ENCODE measurements at places on chromosomes 5 and 9.

DNA sequence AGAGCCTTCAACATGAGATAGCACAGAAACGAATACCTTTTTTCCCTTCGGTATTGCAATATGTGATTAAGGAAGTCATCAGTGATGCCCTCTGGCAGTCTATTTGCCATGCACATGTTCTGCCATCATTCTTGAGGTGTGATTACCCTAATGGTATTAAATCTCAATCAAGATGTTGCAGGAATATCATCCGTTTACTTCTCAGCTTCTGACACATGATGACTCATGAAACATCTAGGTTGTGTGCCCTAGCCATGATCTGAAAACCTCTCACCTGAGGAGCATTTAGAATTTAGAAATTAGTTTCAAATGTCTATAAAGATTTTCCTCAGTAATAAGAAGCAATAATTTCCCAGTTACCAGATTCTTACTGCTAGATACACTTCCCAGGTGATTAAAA is 209.1 kb downstream of the ADGRV1 start:
- DNase-seq, result no peak

GRCh38 chr5:143495821-143496275 is 92.4 kb upstream of the NR3C1 start:
- DNase-seq, result no peak

DNA sequence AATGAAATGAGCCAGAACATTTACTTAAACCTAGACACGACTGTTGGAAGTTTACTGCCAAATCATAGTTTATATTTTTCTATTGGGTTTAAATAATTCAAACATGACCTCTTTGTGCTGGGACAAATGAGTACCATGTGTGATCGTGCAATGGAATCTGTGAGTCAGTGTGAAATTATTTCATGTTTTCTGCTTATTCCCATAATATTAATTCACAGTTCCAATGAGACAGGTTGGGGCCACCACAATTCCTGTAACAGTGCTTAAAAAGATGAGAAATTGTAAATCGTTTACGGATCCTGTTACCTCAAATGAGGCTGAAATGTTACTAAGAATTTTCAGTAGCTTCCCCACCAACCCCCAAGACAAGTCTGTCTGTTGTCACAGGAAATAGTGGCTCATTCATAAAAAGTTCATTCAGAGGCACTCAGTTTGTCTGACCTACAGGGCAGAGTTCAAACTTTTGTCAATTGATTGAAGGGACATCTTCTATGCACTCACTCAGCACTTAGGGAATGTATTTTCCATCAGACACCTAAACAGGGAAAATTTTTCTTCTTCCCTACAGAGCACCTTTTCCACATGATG is 563.9 kb upstream of the ADAMTS16 start:
- no peak for DNase-seq

DNA sequence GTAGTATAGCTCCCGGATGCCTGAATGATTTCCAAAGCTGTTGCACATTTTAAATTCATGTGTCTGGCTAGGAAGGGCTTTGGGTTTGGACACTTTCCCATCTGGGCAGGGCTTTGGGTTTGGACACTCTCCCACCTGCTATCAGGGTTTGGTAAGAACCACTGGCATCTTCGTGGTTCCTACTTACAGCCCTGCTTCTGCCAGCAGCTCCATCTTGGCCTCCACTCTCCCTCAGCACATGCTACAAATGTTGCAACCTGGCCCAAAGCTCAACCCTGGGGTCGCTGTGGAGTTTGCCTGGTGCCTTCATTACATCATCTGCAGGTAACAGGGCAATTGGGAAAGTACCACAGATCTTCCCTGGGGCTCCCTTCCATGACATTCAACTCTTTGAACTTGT is 3.5 kb downstream of the TMCO6 start:
- DNase-seq, result no peak

DNA sequence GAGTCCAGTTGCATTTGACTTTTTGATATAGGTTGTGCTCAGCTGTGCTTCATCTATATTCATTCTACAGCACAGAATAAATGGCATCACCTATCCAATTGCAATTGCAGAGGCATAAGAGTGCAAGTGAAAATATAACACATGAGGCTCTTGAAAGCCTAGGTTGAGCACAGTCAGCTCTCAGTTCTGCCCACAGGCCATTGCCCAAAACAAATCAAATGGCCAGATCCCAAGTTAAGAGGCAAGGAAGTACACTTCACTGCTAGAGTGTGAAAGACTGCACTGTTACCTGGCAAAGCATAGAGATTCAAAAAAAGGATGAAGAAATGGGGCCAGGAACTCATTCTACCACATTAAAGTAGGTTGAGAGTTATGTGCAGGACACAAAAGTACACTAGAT is 305.5 kb upstream of the SEMA6A start:
- DNase-seq, result no peak

DNA sequence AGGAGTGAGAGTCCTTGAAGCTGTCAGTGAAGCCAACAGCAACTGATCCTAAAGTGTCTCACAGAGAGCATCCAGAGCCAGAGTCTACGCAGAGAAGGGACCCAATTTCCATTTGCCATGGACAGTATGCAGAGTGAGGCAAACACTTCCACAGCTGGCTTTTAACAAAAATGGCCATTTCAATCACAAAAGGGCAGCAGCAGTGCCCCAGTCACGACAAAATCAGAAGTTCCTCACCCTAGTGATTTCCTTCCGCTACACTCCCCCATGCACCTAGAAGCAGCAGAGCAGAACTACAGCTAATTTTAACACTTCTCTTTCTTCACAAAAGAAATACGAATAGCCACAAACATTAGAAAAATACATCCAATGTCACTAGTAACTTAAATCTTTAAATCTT is 27.9 kb downstream of the FBXW11 start:
- DNase-seq, result no peak

DNA sequence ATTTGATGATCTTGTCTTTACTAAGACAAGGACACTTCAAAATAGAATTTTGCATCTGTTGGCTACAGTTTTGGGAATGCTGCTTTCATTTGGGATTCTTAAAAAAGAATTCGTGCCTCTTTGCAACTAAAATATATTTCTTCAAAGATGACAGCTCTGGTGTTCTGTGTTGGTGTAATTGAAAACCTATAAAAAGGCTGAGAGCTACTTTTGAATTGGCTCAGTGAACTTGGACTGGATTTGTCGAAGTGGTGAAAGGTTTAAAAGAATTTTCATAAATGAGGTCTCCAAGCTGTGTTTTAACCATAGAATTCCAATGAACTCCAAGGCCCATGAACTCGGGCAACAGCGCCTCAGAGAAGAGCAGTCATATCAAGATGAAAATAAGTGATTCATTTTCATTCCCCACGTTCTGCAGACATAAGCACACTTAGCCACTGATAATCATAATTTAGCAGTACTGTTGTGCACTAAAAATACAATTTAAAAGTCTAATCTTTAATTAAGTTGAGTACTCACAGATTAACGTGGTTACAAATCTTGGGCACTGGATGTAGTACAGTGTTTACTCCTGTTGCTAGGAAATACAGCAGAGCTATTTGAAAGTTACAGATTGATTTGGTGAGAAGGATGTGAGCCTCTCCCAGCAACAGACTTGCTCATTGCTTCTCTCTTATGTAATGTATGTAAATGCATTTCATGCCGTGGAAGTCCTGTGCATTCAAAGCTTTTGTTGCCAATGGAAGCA is 10.9 kb downstream of the SNCAIP start:
- DNase-seq, result no peak

DNA sequence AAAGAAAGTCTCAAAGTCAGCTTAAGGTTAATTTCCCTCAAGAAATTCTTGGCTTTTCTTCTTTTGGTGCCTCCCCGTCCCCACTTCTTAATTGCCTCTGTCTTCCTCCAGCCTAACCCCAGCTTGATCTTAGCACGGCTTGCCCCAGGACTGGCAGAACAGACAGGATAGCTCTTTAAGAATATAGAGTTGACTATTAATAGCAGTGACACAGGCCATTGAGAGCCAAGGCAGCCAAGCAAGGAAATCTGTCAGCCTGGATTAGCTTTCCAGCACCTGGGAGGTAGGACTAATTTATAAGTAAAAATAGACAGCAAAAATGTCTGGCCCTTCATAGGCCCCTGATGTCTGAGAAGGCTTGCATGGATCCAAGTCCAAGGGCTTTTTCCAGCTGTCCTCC is 384.6 kb upstream of the SLC30A5 start:
- no peak for DNase-seq

DNA sequence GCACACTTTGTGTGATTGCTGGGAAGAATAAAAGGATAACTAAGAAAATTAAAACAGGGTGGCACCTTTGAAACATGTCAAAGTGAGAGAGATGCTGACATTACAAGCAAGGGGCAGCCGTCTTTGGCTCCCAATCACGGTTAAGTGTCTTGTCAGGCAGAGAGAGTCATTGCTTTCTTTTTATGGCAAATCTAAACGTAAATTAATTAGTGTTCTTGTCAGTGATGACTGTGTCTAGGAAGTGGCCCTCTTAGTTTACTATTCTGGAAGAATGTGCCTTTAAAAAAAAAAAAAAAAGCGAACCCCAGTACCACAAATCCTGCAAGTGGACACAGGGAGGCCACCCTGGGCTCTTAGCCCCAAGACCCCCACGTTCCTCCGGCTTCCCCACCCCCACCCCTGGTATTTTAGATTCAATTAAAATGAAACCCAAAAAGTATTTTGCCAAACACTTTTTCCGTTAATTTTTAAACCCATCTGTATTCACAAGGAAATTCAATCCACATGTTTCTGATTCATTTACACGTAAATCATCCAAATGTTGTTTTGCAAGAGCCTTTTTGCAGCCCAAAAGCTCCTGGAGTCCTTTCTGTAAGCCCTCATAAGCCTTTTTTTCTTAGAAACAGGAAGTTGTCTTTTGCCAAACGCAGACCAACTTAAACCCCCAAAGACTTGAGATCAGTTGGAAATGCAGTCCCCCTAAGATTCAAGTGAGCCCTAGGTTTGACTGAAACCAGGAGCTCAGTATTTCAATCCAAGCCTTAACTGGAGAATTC is 399.3 kb downstream of the EBF1 start:
- DNase-seq, result no peak

- no peak for DNase-seq
These were observed 8.0 kb upstream of the FCN2 start for GRCh38 chr9:134872482-134873231.

- DNase-seq, result no peak
These were observed 225.0 kb downstream of the ESM1 start for GRCh38 chr5:54760182-54760935.

GRCh38 chr9:87167582-87167981 is 220.3 kb upstream of the GAS1 start:
- no peak for DNase-seq

DNA sequence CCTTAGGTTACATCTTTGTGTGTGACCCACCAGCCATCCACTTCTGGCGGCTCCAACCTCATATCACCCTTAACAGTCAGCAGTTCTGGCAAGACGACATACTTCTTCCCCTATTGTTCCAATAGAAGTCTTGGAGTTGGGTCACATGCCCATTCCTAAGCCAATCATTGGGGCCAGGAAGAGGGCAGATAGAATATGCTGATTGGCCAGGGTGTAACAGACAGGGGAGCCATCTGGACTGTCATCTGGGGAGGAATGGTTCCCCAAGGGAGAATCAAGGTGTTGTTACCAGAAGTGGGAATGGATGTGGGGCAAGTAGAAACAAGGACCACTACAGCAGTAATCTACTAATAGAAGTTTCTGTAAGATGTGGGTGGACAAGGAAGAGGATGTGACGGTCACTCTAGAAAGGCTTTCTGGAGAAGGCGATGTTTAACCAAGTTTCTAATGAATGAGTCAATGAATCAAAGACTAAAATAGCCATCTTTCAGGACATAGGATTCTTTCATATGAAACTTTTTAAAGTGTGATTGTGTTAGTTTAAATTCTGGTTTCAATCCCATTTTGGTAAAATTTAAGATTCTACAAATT is 200.4 kb downstream of the ARHGAP26 start:
- no peak for DNase-seq

GRCh38 chr5:126732716-126733115 is 44.2 kb upstream of the LMNB1 start:
- DNase-seq, result no peak

DNA sequence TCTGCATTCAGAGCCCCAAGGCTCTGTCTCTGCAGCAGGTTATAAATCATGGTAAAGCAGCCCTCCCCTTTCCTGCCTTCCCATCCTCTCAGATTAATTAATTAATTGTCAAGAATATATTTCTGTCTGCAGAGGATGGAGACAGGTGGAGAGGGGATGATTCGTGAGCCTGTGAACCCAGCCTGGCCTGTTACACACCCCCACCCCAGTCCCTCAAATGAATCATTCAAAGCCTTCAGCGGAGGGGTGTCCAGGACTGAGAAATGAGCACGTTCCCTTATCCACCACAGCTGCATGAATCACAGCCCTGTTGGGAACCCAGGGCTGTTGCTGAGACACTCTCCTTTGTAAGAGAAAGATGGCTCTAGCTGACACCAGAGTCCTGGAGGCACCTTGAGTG is 56.0 kb downstream of the NIPAL4 start:
- DNase-seq, result no peak

- DNase-seq, result no peak
These were observed 21.5 kb upstream of the DMRT2 start for GRCh38 chr9:1028501-1029190.

DNA sequence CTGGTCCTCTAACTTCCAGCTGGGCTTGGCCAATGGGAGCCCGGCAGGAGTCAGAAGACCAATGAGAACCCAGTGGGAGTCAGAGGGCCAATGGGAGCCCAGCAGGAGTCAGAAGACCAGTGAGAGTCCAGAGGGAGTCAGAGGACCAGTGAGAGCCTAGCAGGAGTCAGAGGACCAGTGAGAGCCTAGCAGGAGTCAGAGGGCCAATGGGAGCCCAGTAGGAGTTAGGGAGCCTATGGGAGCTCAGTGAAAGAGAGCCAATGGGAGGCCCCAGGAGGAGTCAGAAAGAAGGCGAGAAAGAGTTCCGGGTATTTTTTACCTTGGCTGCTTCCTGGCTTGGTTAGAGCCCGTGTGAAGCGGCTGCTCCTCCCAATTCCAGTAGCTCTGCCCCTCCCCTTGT is 191.0 kb downstream of the GABBR2 start:
- DNase-seq, result no peak

DNA sequence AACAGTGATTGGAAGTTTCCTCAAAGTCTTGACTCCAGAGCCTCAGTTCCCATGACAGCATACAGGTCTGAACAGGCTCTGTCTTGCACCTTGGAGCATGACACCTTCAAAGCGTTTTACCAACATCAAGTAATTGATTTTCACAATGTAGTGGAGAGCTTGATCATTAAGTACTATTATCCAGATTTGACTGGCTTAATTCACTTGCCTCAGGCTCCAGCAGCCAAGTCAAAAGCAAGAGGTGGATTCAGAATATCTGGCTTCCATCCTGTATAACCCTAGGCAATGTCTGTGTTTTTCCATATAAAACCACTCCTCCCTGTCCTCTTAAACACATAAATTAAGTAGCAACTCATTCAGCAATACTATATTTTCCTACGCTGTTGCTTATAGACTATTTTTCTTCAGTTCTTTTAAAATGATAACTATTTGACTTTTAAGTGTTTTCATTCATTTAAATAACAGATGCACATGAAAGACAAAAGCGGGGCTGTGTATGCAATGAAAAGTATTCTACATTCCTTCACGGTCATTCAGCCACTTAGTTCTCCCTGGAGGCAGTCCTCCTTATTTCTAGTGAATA is 150.8 kb upstream of the RANBP3L start:
- no peak for DNase-seq

GRCh38 chr5:15133456-15133965 is 261.9 kb upstream of the ANKH start:
- DNase-seq, result no peak

Measured in activated gamma-delta T cell treated with anti-CD3 and anti-CD28 coated beads, Interleukin-2, amount 50 U/mL, for 16 hours (primary cell).